ENCODE measurements at places on chromosomes 4 and X.

DNA sequence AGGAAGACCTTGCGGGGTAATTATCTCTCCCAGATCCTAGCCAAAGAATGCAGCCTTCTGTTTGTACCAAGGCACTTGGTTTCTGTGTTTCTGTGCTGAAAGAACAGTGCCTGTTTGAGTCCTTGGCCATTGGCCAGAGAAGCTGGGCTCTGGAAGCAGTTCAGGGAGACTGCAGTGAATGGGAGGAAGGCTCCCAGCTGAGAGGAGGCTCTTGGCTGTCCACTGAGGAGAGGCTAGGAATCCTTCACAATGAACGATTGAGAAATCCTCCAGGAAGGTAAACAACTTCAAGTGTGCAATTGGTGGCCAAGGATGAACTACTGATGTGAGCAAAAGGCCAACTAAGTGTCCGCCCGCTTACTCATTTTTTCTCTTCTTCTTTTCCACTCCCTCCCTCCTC, 61.3 kb downstream of the HS3ST1 start:
- no peak for DNase-seq

DNA sequence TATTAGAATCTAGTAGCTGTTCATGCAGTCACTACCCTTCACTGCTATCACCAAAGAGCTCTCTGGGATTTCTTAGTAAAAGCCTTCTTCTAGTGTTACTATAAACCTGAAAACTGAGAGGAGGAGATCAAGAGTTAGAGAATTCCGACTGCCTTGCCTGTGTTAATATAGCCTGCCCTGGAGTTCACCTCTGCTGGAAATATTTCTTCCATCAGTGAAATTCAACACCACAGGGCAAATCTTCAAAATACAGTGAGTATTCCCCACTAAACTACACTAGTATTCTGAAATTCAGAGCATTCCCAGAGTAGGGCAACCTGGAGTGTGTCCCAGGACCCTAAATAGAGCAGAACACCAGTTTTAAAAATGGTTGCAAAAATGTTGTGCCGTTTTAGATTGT, 301.1 kb downstream of the ARHGAP24 start:
- no peak for DNase-seq

DNA sequence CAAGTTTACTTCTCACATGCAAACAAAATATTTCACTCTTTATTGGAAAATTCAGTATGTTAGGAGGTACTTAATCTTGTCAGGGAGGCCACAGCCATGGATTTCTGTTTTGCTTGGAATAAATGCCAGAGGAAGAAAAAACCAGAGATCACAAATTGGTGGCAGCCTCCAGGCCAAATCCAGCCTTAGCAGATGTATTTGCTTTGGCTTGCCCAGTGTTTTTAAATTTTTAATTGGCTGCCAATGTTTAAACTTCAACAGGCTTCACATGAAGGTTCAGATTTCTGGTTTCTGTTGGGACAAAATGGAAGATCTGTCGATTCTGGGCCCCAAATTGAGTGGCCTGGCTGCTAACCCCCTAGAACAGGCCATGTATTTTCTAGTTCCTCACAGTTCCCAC, 19.2 kb downstream of the YY2 start:
- DNase-seq, result no peak

GRCh38 chrX:109774706-109775105, 41.6 kb upstream of the ACSL4 start:
- DNase-seq, result no peak

GRCh38 chr4:128861856-128862518, 52.5 kb downstream of the JADE1 start:
- DNase-seq, result no peak

DNA sequence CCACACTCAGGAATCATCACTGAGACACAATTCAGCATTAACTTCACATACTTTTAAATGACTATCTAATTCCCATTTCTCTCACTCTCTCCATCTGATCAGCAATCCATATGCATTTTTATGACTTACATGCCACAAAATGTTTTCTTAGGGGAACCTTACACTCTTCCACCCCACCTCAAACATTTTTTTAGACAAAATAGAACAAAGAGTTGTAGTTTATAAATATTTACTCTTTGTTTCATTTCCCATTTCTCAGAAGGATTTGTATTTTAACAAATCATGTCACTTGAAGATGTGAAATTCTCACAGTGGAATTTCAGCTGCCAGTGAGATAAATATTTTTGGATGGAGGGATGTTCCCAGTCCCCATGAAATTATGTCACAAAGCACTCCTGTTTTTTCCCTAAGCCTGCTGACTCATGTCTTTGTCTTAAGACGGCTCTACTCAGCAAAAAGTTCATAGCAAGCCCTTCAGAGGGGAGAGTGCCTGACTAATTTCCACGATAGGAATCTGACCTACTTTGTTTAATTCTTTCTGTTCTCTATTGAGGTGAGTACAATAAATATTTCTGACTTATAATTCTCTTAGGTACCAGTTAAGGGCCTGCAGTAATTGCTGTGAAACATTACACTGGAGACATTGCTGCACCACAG, 257.7 kb downstream of the THOC2 start:
- no peak for DNase-seq

- no peak for DNase-seq
Observed at GRCh38 chrX:136275553-136275952, 24.4 kb upstream of the MAP7D3 start.

DNA sequence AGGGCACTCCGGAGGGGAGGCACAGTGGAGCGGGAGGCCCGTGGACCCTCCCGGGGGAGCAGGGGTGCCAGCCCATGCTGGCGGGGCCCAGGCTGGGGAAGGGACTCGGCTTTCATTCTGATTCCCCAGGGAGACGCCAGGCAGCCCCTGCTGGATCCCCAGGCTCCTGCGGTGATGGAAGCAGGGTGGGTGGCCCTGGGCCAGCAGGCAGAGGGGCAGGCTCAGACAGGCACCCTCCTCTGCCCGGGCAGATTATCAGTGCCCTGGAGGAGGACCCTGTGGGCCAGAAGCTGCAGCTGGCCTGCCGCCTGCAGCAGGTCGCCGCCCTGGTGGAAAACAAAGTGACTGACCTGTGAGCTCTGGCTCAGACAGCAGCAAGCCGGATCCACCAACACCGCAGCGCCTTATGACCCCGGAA, 2.1 kb upstream of the SRPK3 start:
- no peak for DNase-seq

DNA sequence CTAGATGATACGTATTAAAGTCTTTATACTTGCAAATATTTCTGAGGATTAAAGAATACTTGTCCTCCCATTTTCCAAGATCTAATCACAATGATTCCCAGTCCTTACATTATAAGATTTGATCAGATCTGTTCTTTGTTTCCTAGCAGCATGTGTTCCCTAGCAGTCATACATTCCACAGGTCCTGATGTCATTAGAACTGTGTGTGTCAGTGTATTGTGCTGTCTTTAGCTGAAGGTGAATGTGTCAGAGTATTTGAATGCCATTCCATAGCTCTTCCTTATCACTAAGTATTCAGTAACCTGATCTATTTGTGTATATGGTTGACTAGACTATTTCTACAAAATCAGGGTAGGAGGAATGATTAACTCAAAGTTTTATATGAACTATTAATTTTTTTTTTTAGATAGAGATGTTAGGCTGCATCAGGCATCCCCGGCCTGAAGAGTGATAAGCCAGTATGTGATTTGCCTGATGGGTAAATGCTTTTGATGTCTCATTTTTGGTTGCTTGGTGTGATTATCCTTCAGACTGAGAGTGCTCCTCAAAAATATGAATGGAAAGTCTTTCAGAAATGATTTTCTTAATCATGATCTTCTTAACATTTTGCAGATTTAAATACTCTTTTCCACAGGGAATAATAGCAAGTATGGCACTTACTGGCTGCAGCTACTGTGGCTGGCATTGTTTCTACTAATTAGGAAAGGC, 4.4 kb downstream of the ADGRL3 start:
- DNase-seq, result no peak

GRCh38 chr4:184641022-184641421, 8.2 kb downstream of the CASP3 start:
- no peak for DNase-seq

DNA sequence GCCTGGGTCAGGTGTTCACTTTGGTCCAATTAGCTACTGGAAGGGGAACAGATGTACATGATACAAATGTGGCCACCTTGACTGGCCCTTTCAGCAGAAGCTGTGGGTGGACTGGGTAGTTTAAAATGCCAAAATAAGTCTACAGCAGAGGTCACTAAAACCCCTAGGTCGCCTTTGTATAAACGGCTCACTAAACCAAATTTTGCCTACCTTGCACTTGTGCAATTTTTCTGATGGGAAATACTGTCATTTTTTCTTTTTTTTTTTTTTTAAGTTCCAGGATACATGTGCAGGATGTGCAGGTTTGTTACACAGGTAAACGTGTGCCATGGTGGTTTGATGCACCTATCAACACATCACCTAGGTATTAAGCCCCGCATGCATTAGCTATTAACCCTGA, 109.8 kb downstream of the EGF start:
- no peak for DNase-seq

Data from stimulated activated CD8-positive, alpha-beta memory T cell treated with anti-CD3 and anti-CD28 coated beads, Interleukin-4, amount 100 ng/mL, for 1 hour (primary cell).